ENCODE measurements at places on chromosomes 16 and 17.

- no peak for DNase-seq
These were observed 29.9 kb downstream of the CIBAR2 start for GRCh38 chr16:85082173-85083050.

DNA sequence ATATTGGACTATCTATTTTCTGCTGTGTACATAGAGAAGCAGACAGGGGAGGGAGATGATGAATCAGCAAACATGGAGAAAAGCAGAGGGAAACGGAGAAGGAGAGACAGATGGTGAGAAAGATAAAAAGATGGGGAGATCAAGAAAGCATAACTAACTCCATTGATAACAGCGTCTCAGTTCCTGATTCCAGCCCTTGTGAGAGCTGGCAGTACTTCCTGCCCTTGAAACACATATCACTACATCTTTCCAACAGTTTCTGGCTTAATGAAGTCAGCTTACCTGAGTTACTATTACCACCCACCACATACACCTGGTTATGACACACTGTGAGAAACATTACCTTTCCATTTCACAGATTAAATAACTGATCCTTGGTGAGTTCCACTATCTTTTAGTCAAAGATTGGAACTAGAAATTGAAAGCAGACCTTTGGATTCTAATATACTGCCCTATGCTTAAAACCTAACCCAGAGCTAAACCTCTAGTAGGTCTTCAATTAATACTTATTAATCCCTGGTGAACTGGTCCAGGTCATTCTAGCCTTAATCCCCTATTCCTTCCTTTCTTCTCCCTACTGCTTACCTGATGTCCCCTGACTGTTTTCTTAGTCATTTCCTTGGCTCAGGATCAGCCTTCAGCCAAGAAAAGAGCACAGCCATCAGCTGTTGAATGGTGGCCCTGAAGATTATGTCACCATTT is 346.6 kb upstream of the CCL2 start:
- no peak for DNase-seq

DNA sequence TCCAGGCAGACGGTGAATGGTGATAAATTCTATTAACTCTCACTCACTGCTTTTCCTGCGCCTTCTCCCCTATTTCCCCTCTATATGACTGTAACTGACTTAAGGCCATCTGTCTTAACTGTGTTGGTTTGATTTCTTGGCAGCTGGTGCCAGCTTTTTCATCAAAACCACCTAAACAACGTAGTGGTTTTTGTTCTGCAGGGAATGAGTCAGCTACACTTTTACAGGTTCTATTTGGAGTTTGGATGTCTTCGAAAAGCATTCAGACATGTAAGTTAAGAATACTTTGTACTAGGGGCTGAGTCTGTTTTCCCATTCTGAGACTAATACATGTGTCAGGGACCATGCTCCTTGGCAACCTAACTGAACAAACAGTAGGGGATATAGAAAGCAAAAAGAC is 8.5 kb downstream of the REXO5 start:
- no peak for DNase-seq

DNA sequence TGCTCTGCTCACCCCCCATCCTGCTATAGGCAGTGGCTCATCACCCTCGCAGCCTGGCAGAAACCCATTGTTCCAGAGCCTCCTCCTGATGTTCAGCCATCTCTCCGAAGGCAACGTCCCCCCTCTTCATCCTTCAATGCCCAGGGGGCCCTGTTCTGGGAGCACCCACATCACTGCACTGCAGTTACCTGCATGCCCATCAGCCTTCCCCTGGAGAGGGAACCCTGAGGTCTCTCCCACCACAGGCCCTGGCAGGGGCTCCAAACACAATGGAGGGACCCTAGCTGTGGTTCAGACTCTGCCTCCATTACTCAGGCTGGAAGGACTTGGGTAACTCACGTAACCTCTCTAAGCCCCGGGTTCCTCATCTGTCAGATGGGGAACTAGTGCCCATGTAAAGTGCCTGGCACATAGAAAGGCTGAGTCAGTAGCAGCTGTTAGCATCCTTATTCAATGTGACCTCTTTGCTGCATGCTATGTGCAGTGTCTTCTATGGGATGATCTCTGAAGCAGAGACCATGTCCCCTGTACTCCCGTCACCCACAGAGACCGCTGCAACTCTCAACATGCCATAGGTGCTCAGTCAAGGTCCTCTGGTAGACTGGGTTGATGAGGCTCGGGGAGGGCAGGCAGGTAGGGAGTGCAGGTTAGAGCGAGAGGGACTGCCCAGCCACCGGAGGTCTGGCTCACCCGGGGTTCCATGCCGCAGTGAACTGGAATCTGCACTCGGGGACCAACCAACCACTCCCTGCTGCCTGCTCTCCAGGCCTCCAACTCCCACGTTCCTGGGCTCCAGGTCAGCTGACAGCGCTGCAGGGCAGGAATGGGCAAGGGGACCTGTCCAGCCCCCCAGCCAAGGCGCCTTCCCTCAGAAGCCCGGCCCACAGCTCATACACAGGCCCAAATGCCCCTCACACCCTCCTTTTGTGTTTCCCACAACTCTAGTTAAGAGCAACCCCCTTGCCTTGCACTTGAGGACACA is 233.2 kb downstream of the ZNF423 start:
- no peak for DNase-seq

- DNase-seq: no peak
These were observed 6.3 kb downstream of the CMTR2 start for GRCh38 chr16:71282943-71283342.
